ENCODE measurements at places on chromosomes 2 and 18. TPM values are rescaled to one million over a fixed set of nuclear protein-coding genes. Genes with fewer than 3 reads are reported as not detected.

The ICA1L gene
- 2.5 TPM for total RNA-seq

The MAP3K20 gene
- total RNA-seq: 35.9 TPM

The ERMN gene
- not detected for total RNA-seq

The DYNAP gene
- total RNA-seq: not detected

The GCG gene
- not detected for total RNA-seq

All from A549 treated with ZK216348 at 1 μM for 4 hours (cell line).